Endothelial cell (in vitro differentiated cells): ENCODE measurements at places on chromosomes 11 and 22.

GRCh38 chr11:125412509-125412908 is 83.6 kb downstream of the FEZ1 start:
- no peak for DNase-seq

DNA sequence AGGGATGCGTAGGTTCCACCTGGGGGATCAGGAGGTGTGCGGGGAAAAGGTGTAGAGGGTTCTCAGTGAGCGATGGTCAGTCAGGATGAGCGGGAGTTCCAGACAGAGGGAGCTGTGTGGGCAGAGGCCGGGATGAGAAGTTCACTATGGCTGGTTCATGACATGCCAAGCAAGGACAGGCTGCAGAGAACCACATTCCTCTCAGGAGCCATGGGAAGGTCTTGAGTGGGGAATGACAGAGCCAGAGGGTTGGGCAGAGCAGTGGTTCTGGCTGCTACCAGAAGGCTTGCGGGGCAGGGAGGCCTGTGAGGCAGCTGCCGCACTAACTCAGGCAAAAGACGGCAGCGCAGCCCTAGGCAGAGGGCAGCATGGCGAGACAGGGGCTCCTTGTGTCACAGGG is 66.1 kb downstream of the SCUBE1 start:
- DNase-seq, result no peak

DNA sequence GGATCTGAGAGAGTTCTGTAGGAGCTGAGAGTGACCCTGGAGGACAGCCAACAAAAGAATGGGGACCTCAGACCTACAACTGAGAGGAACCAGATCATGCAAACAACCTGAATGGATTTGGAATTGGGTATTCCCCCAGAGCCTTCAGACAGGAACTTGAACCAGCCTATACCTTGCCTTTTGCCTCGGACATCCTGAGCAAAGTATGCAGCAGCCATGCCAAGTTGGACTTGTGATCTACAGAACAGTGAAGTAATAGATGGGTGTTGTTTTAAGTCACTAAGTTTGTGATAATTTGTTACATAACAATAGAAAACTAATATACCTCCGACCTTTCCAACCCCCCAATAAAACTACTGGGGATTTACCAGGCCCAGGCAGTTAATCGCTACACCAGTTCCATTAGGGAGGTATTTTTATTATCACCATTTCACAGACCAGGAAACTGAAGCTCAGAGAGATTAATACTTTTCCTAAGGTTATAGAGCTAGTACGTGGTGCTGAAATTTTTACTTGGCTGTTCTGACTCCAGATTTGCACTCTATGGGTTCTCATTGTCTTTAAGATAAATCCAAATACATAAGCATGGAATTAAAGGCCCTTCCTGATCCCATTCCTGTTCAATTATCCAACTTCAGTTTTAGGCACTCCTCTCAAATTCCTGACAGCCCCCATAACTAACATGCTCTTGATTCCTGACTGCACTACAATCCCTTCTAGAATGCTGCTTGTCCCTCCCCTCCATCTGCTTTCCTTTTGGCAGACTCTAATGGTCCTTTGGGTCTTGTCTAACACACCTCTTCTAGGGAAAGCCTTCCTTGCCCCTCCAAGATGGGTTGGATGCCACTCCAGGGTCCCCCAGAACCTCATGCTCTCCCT is 1.7 kb upstream of the RASSF10 start:
- DNase-seq, result no peak

DNA sequence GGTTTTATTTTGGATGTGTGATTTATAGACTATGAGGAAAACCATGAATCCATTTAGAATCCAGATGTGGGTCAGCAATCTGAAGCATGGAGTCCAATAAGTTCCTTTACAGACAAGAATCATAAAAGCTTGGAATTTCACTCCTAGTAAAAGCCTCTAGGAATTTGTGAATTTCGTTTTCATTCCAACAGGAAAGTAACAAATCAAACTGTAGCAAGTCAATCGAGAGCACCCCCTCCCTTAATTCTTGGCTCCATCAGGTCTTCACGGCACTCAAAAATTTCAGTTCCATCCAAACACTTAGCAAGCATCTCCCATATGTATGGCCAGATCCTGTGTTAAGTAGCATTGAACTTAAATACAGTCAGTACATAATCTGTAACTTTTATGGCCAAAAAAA is 143.6 kb upstream of the POU2AF2 start:
- no peak for DNase-seq

- peak; percentile 31 for DNase-seq
Observed at GRCh38 chr11:114180301-114181055, 115.7 kb upstream of the NNMT start.

GRCh38 chr11:111476956-111477355 is 35.2 kb downstream of the BTG4 start:
- DNase-seq, result no peak

DNA sequence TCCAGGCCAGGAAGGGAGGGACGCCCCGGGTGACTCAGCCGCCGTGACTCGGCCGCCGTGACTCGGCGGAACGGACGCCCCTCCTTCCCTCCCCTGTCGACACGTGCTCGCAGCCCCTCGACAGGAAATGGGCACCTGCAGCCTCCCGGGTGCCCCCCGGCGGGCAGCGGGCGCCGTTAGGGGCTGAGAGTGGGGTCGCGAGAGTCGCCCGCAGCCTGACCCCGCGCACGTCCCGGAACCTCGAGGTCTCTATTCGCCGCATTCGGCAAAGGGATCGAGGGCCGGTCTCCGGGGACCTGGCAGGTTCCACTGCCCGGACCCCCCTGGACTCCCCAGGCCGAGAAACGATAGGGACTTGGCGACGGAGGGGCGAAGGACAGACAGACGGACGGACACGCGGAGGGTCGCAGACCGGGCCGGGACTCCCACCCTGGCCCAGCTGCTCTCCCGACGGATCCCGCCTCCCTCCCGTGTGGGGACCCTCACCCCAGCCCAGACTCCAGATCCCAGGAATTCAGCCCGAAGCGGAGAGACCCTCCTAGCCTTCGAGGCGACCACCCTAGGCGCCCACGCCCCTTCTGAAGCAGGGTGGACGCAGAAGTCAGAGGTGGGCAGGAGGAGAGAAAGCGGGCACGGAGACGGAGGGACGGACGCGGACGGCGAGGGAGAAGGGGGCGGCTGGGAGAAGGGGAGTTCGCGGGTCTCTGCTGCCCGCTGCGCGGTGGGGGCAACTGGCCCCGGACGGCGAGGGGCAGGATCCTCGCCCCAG is 648 bp downstream of the FOSL1 start:
- DNase-seq, result peak; percentile 49

- DNase-seq, result peak; percentile 64
Observed at GRCh38 chr22:17785185-17786184, 11.2 kb upstream of the BID start.
